CD4-positive, alpha-beta T cell treated with Interleukin-12 subunit alpha and Interleukin-12 subunit beta, for 1 hour (primary cell): ENCODE measurements at places on chromosomes 6 and 20.

DNA sequence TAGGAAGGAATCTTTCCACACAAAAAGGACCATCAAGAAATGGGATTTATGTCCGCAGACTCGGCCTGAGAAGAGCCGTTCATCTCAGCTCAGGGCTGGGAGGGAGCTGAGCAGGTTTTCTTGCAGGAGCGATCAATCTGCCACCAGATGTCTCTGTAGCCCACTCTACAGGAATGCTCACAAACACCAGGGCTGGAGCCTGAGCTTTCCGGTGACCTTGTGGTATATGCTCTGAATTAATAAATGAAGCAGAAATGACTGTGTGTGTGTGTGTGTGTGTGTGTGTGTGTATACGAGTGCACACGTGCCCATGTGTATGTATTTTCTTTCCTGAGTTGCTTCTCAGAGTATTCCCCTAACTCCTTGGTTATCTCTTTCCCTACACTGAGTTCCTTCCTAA lies 12.0 kb downstream of the CD83 start:
- peak; percentile 41 for DNase-seq

- DNase-seq = no peak
These were observed 1687.6 kb downstream of the GRIK2 start for GRCh38 chr6:103081126-103081525.

GRCh38 chr6:19866173-19866984 lies 29.2 kb downstream of the ID4 start:
- DNase-seq = no peak

GRCh38 chr6:55825402-55826051 lies 49.9 kb downstream of the BMP5 start:
- DNase-seq = no peak

DNA sequence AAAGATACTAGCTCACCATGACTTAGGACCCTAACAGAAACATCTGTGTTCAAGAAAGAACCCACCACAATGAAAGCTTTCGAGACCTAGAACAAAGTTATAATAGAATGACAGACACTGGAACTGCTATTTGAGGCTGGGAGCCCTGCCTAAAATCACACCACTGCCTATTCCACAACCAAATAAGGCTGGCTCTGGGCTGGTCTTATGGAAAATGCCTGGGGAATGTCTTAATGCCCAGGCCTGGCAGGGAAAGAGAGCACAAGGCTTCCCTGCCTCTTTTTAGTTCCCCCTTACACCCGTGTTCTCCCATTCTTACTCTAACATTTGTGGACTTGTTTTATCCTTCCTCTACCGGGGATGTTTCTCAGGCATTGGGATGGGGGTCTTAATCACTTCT lies 5.6 kb upstream of the METTL24 start:
- DNase-seq = no peak

GRCh38 chr20:4091490-4092479 lies 76.4 kb upstream of the RNF24 start:
- DNase-seq = peak; percentile 41

DNA sequence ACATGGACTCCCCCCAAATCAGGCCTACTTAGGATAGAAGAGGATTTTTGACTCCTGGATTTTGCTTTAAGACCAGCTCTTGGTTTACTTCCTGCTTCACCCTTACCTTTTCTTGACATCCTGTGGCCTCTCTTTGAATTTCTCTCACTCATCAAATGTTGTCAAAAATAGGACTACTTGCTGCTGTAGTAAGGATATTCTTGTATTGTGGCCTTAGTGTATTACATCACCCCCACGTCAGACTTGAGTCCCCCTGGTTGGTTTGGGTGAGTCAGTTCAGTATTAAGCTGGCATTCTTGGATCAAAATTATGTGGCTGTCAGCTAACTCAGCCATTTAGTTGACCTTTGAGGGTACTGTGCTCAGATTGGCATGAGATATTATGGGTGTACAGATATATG lies 1.1 kb downstream of the TPX2 start:
- DNase-seq = peak; percentile 35

DNA sequence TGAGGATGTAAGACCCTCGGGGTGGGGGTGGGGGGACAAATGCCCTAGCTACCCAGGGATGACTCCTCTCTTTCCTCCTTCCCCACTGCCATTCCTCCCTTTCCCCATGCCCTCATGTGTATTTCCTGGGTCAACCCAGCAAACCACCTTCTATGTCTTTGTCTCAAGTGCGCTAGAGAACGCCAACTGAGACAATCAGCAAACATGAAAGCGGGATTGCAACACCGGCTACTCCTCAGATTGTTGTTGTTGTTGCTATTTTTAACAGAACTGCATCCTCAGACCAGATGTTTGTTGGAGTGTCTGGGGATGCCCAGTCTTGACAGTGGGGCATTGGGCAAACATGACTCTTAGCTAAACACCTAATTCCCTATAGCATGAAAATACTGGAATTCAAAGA lies 39.3 kb upstream of the HIVEP1 start:
- DNase-seq = no peak

DNA sequence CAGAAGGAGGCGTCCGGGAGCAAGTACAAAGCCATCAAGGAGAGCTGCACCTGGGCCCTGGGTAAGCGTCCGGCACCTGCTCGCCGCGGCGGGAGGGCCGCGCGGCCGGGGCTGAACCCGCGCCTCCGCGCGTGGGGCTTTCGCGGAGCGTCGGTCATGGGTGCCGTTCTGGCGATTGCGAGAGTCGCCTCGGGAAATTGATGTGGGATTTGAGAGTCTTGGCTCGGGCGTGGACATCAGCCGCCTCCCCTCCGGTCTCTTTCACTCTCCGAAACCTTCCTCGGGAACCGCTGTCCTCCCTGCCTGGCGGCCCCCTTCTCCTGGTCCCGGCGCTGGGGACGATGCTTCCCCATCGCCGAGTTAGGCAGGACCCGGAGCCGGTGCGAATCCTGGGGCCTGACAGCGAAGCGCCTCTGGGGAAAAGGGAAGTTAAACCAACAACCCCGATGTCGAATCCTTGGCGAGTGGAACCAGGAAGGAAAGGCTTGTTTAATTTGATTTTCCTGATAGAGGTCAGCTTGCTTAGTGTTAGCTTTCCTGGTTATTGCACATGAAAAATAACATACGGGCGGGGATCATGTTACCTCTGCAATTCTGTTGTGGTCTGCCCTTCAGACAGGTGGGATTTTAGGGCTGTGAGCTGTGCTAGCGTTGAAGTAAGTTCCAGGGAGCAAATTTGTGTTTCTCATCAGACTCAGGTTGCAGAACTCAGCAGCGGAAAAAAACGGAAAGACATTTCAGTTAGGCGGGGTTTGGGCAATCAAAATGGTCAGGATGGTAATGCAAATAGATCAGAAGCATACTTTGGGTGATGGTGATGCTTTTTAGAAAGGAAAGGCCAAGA lies 594 bp downstream of the ARFGEF3 start:
- DNase-seq = no peak

DNA sequence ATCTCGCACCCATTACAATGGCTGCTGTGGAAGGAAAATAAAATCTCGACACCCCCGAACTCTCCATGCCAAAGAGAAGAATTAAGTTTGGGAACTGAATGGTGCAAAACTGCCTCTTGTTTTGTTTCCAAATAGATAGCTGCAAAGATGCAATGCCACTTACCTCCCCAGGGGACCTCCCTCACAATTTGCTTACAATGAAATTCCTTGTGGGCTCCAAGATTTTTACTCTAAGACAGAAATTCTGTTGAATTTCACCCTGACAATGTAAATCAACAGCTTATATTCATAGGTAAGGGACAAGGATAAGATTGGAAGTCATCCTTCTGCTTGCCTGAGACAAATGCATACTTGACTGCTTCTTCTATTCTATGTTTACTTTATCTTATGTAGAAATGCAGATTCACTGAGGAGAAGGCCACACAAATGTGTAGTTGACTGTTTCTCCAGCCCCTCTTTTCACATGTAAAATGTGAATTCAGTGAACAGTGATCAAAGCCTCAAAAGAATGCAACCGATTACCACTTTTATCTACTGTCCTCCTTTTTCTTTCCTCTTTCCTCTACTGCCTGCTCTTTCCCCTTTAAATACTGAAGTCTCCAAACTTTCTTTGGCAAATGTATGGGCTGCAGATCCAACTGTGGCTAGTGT lies 36.6 kb downstream of the ADGRF4 start:
- no peak for DNase-seq

GRCh38 chr6:24504649-24505586 lies 10.1 kb downstream of the ALDH5A1 start:
- no peak for DNase-seq

DNA sequence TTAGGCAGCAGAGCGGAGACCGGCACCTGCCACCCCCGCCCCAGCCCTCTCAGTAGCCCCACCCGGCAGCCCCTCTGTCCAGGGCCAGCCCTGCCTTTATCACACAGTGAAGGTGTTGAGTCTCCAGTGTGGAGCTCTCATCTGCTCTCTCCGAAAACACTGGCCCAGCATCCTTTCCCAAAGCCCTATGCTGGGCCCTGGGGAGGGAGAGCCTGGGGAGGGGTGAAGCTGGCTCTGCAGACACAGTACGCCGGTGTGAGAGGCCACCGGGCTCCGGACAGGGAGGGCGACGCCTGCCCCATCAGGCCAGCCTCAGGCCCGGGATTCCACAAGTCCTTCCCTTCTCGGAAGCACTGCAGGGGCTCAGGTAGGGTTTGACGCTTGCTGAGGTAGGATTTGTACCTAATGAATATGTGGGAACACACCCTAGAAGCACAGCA lies 186.9 kb downstream of the ERMARD start:
- no peak for DNase-seq

- DNase-seq = no peak
These were observed 36.7 kb downstream of the JAG1 start for GRCh38 chr20:10637031-10637559.

DNA sequence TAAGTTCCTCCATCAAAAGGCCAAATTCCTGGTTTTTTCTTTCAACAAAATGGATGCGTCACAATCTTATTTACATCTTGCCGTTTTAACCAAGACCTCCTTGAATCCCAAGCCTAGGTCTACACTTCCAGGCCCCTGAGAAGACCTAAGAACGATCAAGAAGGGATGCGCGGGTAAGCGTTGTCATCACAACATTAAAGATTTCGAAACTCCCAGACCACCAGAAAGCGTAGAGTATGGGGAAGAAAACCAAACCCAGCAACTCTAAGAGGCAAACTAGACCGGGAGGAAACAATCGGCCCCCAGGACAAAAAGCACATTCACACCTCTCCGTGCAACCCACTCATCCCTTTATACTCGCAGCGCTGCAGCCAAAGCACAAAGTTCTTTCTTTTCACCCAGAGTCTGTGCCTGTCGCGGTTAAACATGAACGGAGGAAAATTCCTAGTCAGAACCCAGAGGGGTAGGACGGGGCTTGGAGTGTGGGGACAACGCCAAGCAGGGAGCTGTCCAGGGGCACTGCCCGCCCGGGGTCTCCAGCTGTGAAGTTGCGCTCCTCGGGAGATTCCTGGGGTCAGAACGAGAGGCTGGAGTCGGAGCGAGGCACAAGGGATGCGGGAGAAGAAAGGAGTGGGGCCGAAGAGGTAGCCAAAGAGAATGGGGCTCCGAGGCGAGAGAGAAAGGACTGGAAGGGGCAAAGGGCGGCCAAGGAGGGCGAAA lies 725 bp downstream of the OSER1 start:
- DNase-seq = no peak

GRCh38 chr6:109373762-109374161 lies 8.5 kb downstream of the CD164 start:
- DNase-seq = peak; percentile 14
